ENCODE measurements at places on chromosomes 6 and 20.

GRCh38 chr20:62026564-62026856, 39.2 kb downstream of the TAF4 start:
- no peak for DNase-seq

DNA sequence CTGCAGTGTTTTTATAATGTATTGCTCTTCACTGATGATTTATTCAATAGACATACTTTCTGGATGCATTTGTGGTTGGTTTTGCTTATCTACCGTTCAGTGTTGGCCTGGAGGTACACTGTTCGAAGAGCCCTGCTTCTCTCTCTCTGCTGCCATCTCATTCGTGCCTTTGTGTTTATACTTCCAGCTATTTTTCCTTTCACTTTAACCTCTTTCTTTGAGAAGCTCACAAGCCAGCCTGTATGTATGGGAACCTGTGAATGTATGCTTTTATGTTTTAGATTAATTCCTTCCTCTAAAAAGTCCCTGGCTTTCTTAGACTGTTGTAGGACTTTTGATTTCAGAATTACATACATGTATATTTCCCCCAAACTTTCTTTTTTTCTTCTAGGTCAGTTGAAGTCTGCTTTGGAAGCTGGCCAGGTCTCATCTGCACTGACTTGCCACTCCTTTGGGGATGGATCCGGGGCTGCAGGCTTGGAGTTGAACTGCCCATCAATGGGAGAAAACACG, 83.0 kb downstream of the SCAND1 start:
- no peak for DNase-seq

DNA sequence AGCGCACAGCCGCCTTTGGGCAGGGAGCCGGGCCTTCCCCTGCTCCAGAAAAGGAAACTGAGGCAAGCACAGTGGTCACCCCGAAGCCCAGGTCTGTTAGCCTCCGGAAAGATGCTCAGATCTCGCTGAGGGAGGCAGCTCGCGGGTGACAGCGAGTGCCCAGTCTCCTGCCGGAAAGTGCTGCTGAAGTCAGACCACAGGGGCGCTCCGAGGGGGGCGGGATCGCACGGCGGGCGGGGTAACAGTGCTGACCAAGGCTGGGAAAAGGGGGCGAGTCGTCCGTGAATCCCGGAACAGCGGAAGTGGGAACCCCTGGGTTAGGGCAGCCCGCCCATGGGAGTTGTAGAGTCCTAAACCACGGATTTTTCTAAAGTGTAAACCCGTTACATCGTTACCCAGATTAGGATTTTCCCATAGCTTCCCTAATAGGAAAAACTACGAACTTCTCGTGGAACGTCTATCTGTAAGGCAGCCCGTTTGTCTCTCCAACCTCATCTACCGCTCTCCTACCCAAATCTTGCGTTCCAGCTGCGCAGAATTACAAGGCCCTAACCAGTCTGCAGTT, 504 bp downstream of the VPS16 start:
- peak; percentile 18 for DNase-seq

GRCh38 chr6:131336596-131336995, 201.3 kb downstream of the AKAP7 start:
- DNase-seq, result no peak

DNA sequence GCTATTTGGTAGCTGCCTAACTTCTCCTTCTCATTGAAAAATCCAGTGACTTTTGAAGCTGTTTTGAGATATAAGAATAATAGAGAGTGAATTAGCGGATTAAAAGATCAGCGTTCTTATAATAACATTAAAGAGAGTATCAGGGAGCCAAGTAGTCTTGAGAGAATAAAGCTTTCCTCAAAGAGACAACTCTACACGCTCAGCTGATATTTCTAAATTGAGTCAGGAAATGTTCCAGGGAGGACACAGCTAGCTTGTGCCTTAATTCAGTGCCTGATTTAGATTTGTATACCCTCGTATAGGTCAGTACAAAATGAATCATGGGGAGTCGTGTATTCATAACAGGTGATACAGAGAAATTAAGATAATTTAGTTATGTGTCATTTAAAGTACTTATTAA, 75.1 kb upstream of the QKI start:
- DNase-seq, result no peak

- no peak for DNase-seq
Observed at GRCh38 chr20:36231331-36231730, 4.9 kb upstream of the AAR2 start.

DNA sequence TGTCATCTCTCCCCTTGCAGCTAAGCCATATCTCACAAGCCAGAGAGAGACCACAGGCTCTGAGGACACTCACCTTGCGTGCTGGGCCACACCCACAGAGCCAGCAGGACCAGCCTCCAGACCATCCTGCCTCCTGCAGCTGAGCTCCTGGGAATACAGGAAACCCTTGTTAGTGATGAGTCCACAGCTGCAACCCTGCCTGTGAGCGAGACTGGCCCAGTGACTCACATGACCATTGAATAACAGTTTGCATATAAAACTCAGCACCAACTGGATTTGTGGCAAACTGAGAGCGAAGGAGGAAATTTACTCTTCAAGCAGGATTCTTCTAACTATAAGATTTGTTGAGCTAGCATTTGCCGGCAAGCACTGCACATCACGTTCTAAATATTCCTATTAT, 3.0 kb downstream of the THBS2 start:
- DNase-seq, result peak; percentile 71

GRCh38 chr6:150503586-150504339, 95.9 kb upstream of the PLEKHG1 start:
- no peak for DNase-seq

DNA sequence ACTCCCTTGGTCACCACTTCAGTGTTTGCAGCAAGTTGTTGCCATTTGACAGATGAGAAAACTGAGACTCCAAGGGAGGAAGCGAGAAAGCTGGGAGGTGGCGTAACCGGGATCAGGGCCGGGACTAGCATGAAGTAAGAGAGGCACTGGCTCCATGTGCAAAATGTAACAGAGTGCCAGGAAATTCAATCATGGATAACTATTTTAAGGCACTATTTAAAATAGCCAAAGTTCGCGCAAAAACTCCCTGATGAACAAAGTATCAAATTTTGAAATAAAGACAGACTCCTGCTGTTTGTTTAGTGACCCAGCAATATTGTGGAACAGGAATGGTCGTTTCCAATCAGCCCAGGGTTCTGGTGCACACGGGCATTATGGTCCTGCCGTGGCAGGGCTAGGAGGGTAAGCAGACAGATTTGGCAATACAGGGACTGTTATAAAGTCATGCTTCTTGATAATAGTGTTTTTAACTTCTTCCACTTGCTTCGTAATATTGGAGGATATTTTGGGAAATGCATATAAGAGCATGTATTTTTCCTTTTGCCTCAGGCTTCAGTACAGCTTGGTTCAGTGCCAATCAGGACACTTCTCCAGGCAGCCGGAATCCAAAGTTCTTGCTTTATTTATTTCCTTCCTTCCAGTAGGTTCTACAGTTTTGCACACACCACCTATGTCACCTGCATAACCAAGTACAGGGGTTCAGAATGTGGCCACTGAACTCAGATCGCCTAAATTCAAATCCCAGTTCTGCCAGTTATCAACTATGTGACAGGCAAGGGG, 141.6 kb downstream of the EYA2 start:
- DNase-seq, result no peak

- no peak for DNase-seq
Observed at GRCh38 chr6:79506251-79506650, 31.0 kb downstream of the LCA5 start.

- DNase-seq, result no peak
Observed at GRCh38 chr20:58424218-58424969, 35.4 kb downstream of the VAPB start.

- no peak for DNase-seq
Observed at GRCh38 chr6:52049252-52050050, 38.0 kb downstream of the PKHD1 start.

GRCh38 chr6:13242178-13242577, 86.2 kb downstream of the TBC1D7 start:
- DNase-seq, result no peak

- DNase-seq, result no peak
Observed at GRCh38 chr6:1394514-1395463, 5.4 kb downstream of the FOXF2 start.

DNA sequence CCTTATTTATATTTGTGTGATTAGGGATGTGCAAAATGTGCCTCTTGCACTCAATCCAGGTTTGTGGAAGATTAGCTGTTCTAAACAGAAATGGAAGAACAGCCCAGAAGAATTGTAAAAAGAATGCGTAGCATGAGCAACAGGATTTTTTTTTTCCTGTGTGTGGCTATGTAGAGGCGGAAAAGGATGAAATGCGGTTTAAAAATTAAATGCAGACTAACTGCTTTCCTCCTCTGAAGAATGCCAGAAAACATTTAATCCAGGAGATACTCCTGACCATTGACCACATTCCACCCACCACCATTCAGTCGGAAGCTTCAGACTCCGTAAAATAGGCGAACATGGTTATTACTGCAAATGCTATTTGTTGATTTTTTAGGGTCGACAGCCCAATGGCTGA, 83.4 kb downstream of the BMP6 start:
- no peak for DNase-seq

DNA sequence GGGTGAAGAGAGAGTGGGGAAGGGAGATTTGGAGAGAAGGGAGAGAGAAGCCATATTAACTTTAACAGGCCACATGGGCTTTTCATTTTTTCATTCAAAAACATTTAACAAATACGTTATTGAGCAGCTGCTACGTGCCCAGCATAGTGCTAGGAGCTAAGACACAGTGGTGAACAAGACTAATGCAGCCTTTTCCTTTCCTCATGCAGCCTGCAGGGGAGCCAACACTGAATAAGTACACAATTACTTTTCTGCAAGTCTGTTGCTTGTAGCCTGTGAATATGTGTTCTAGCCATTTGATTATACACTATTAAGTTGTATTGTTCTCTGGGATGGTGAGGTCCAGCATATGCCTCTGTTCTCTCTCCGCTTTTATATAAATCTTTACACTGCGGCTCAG, 1.9 kb upstream of the BLOC1S5 start:
- DNase-seq, result no peak

DNA sequence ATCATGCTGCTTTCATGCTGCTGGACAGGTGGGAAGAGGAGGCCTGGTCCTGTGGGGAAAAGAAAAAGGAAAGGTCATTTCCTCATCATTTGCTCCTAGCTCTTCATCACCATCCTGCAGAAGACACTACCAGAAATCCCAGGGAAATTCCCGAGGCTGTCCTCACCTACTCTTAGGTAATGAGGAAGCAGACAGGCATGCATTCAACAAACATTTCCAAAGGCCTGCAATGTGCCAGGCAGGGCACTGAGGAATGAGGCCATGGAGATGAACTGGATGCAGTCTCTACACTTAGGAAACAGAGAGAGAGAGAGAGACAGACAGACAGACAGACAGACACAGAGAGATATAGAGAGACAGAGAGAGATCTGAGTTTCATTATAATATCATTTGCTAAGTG, 83.0 kb upstream of the MRPS10 start:
- no peak for DNase-seq

DNA sequence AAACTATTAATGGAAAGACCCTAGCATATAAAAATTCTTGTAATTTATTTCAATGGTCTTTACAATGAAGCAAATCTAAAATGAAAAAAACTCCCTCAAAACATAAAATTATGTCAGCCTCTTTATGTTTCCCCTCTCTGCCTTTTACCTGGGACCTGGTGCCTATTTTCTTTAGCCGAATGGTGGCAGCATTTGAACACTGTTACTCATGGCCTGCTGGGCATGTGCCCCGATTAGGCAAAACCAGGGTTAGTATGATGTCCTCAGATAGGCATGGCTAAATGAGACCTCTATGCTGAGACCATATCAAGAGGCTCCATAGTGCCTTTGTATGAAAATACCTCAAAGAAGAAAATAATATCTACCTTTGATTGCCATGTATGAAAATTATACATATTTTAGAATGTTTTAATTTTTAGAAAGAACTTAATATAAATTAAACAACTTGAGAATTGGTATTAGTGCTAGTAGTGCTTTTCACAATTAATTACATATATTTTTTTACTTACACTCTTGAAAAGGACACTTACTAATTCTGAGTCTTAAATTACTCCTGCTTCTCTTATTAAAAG, 22.5 kb upstream of the C6orf58 start:
- peak; percentile 17 for DNase-seq

GRCh38 chr6:203661-204060, 88.6 kb upstream of the DUSP22 start:
- no peak for DNase-seq

DNA sequence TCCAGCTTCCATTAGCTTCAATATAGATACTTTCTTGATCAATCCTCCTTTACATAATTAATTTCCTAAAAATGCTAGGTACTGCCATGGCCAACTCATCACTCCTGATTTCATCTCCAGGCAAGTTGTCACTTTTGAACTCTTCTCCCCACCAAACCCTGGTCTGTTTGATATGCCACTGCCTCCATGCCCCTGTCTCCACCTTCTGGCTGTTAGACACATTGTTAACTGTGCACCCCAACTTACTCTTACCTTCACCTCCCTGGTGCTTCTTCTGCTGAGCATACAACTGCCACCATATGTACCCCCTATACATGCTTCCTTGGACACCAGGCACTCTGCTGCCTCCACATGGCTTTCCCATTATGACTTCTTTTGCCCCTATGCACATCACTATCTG, 21.9 kb upstream of the AIG1 start:
- DNase-seq, result no peak

DNA sequence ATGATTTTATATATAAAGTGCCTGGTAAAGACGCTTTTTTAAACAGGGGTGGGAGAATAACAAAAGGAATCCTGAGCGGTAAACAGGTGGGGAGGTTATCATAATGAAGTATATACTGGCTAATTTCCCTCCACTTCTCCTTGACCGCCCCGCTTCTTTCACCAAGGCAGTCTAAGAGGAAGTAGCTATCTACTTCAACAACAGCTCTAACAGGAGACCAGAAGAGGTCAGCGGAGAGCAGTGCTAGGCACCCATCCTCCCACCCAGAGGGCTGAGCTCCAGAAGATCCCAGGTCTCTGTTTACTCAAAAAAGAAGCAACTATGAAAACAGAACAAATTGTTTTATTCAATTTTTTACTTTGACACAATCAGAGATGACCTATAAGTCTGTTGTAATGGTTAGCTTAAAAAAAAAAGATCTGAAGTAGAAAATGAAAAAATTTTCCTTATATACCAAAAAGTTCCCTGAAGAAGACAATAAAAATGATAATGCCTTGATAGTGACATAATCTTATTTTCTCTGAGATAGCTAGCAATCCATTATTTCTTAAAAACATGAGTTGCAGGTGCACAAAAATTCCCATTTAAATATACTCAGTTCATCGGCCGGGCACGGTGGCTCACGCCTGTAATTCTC, 141.1 kb downstream of the PDSS2 start:
- no peak for DNase-seq

DNA sequence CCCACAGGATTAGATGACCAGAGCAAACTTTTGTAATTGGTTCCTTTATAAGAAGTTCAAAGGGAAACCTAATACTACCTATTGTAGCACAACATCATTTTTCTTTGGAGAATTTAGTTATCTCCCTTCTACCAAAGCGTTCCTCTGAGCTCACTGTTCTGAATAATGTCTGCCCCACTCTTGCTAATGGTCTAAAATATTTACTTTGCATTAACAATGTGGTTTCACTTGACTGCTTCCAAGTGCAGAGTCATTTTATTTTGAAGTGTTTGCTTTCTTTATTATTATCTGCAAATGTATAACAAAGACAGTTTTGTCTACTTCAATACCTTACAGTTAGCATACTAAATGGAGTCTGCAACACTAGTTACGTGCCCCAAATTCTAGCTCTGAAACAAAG, 15.0 kb downstream of the TRAPPC3L start:
- no peak for DNase-seq

- DNase-seq, result no peak
Observed at GRCh38 chr20:50919567-50919966, 11.7 kb downstream of the ADNP start.

Measured in GM04503 (cell line).